Muscle of back (tissue), 13 donors: ENCODE measurements at places on chromosomes 4 and X.

DNA sequence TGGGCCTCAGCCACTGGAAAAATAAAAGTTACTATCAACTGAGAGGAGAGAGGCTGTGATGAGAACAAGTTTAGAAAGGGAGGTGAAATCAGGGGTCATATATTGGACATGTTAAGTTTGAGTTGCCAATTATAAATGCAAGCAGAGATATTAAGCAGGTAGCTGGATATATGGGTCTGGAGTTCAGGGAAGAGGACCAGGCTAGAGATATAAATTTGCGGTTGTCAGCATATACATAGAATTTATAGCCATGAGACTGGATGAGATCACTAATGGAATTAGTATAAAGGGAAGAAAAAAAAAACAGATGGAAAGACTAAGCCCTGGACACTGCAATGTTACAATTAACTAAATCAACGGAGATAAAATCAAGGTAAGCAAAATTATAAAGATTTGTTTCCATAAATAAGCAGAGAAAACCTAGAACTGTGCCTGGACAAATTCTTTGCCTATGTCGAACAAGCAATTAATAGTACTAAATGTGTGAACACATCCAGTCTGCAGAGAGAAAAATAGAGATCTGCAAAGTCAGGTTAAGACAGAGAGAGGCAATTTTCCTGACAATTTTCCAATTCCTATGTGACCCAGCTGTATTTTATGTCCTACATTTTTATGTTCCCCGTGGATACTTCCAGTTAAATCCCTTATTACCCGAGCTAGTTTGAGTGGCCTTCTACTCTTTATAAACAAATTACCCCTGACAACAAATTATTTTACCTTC lies 265.4 kb downstream of the GASK1B start:
- DNase-seq, result no peak

- no peak for DNase-seq
Measured at GRCh38 chr4:76902233-76902890, 4.4 kb upstream of the SOWAHB start.

DNA sequence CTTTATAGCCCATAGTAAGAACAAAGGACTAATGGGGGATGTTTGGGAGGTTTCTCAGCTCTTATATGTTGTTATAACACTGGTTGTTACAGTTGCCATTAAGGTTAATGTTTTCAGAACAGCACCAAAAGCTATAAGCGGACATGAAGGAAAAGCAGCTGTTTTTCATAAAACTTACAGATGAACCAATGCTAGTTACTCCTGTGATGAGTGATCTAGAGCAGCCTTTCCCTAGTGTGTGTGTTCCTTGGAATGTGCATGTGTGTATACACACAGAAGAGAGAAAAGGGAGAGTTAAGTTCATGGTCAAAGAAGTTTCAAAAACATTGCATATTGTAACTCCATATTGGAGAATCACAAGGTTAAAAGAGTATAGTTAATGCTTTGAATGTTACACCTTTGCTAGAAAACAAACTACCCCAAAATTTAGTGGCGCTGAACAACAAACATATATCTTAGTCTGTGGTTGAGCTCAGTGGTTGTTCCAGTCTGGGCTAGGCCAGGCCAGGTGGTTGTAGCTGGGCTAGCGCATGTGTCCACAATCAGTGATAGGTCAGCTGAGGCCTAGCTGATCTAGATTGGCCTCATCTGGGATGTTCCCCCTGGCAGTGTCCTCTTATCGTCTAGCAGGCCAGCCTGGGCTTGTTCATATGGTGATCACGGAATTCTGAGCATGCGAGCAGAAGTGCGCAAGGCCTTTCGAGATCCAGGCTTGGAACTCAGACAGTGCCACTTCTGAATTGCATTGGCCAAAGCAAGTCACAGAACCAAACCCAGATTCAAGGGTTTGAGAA lies 151.0 kb downstream of the NHS start:
- peak; percentile 33 for DNase-seq

DNA sequence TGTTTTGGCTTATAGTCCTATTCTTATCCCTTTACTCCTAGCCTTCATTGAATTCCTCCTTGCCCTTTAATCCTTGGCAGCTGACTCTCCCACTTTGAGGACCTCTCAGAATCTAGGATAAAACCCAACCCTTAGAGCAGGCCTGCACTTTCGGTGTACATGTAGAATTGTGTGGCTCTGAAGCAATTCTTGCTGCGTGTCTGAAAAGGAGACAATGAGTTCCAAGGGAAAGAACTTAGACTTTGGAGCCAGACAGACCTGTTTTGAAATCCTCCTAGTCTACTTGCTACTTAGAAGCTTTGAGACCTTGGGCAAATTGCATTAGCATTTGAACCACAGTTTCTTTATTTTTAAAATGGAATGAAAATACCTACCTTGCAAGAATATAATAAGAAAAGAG lies 175.2 kb downstream of the BEND2 start:
- DNase-seq, result no peak

DNA sequence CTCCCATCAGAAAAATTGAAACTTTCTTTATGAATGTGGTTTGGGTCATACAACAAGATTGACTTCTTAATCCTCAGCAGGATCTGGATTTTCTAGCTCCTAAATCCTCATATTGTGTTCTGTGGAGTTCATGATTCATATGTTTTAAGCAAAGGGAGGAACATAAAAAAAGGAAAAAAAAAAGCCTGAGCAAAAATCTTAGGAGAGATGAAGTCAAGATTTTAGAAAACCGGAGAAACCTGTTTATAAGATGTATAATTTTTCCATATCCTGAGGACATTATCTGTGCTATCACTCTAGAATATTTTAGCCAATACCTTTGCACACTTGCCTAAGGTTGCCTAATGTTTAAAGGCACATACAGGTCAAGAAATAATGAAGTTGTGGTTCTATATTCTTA lies 7.0 kb upstream of the EREG start:
- no peak for DNase-seq

GRCh38 chrX:125378770-125379169 lies 59.1 kb downstream of the TEX13C start:
- DNase-seq, result no peak

DNA sequence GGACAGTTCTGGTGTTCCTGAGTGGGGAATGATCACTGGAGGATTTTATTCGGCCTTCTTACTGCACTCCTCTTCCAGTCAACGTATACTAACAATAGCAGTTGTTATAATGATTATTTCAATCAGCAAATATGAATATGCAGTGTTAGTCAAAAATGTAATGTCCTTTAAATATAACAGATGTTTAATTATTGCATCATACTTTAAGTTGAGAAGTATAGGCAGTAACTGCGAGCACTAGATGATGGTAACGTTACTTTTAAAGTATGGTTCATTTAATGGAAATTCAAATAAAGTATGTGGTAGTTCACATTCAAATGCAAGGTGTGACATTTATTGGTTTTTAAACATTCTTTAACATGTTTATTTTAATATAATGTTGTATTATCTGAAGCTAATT lies 5.5 kb upstream of the BLTP1 start:
- no peak for DNase-seq

GRCh38 chrX:111270339-111270738 lies at the start of gene CAPN6:
Gene CAPN6 (minus strand): TSS chrX:111270483. CDS start chrX:111263936, 6,547 bp downstream.
- DNase-seq, result no peak
